ENCODE measurements at places on chromosomes 12 and 14. TPM values are rescaled to one million over a fixed set of nuclear protein-coding genes. Genes with fewer than 3 reads are reported as not detected.
A peak's percentile ranks its signal among the peaks of the same experiment; 100 is the strongest.

Gene CLEC4E
- total RNA-seq: not detected

Gene RAD9B
- total RNA-seq: 0.89 TPM

Gene LMNTD1
- not detected for total RNA-seq

Gene BHLHE41
- not detected for total RNA-seq

Gene RHOJ
- not detected for total RNA-seq

Gene KCNK13
- total RNA-seq: not detected

Gene EXOC3L4
- 0.25 TPM for total RNA-seq

Gene KRT2
- total RNA-seq: 0.82 TPM

Gene MEG3
- 2.3 TPM for total RNA-seq

Gene ERH
- total RNA-seq: 108 TPM

Gene IFNG-AS1
- 2.0 TPM for total RNA-seq

DNA sequence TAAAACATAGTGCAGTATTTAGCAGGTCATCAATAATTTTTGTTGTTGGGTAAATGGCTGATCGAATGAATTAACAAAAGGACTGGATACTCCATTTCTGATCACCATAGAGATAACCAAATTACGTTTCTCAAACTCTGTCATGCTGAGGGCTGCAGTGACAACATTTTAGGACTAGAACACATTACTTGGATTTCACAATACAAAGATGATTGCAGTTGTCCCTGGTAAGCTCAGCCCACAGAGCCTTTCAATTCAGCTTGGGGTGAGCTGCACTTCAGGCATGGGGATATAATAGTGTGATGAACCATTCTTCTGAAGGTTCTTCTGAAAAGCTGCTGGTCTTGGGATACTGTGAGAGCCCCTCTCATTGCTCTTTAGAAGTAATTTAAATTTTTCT is 74.3 kb downstream of the FAR2 start:
- no peak for DNase-seq

- no peak for DNase-seq
Observed at GRCh38 chr14:58812050-58812910, 174.5 kb downstream of the DACT1 start.

GRCh38 chr14:106315436-106315835 is 789.1 kb downstream of the TMEM121 start:
- DNase-seq: no peak

GRCh38 chr14:32694795-32695449 is 243.8 kb upstream of the NPAS3 start:
- DNase-seq: no peak

GRCh38 chr12:131093971-131094830 is 140.5 kb downstream of the ADGRD1 start:
- DNase-seq: no peak

DNA sequence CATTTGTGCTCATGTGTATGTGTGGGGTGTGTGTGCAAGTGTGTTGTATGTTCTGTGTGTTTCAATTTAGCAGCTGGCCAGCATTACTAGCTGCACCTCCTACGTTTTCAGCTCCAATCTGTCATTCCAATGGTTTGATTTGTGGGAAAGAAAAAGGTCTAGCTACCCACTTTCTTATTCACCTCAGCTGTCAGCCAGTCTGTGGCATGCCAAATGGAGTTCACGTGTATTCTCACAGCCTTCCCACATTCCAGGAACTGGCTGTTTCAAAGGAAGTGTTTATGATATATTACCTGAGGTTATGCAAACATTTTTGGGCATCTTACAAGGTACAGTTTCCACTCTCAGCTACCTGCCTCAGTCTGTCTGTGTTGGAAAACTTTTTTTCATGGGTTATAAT is 220.2 kb upstream of the CPNE8 start:
- DNase-seq: no peak

GRCh38 chr12:92520511-92520910 is 182.3 kb upstream of the PLEKHG7 start:
- DNase-seq: no peak

- no peak for DNase-seq
Observed at GRCh38 chr12:32877601-32878459, 18.7 kb downstream of the PKP2 start.

DNA sequence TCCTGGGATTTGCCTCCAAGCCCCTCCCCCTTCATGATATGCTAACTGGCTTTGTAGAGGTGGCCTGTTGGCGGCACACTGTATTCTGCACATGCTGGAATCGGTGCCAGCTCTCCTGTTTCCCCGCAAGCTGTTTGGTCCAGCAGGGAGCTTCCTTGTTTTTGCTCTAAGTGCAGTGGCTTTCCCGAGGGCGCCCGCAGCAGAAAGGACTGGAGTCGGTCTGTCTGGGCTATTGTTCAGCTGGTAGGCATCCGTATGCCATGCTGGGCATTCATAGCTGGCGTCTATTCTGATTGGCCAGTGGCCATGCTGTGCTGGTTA is 88.9 kb upstream of the MED13L start:
- no peak for DNase-seq

DNA sequence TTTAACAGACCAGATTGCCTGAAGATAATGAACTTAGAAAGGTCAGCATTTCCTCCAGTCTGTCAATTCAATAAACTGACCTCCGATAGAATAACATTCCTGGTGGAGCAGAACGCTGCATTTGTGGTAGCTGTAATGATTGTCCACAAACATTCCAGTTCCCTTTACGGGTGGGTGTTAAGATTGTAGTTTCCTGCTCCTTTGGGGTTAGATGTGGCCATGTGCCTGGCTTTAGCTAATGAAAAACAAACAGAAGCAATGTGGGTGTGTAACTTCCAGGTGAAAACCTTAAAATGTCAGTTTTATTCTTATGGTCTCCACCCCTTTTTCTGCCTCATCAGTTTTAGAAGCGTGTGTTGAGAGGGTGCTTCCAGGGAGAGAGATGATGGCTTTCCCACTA is 217.3 kb upstream of the CRY1 start:
- DNase-seq: no peak

DNA sequence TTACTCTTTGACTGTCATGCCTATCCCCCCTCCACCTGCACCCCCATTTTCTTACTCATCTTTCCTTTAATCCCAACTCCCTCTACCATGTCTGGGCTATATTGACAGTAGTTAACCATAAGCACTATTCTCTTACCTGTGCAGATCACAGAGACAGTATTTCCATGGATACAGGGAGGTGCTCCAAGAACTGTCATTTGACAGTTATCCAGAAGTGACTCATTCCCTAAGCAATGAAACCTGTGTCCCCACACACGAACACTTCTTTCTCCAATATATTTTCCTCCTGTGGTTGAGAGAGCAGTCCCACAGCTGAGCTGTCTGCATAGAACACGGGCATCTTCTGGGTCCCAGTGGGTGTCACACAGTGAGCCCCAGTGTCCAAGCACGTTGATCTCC is 68.8 kb downstream of the CD163L1 start:
- DNase-seq: no peak

- DNase-seq: peak; percentile 73
Observed at GRCh38 chr12:8032242-8033152, at the start of gene FOXJ2. Gene FOXJ2, plus strand, starts transcription at chr12:8032716. Its CDS starts 7,117 bp downstream, at chr12:8039833.

DNA sequence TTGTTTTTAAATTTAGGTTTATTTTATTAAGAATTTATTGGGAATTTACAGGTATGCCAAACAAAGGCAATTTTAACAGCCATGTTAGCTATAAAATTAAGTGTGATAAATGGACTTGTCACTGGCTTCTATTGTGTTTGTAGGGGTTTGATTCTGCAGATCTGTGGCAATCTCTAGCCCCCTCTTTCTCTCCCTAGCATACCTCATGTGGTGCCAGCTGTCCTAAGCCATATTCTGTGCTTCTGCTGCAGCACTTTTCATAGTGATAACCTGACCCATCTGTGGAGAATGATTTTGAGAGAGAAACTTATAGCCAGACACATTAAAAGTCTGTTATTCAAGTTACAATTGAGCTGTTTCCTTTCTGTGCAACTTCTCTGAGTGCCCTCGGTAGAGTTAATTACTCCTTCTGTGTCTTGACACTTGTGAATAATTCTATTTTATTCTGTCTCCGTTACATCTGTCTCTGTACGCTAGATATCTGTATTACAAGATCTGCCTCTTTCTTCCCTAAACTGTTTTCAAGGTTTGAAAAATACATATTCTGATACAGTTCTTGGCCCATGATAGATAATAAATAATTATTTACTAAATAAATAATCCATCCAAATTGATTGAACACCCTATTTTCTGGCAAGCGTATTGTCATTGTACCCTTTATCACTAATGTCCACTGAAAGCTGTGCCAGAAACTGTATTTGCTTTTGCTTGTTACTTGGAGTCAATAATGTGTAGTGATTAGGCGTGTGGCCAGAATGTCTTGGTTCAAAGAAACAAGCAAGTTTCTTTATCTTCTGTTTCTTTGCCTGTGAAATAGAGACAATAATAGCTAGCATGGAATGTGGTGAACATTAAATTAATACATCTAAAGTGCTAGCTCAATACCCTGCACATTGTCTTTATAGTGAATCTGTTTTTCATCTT is 40.0 kb downstream of the FRS2 start:
- no peak for DNase-seq

DNA sequence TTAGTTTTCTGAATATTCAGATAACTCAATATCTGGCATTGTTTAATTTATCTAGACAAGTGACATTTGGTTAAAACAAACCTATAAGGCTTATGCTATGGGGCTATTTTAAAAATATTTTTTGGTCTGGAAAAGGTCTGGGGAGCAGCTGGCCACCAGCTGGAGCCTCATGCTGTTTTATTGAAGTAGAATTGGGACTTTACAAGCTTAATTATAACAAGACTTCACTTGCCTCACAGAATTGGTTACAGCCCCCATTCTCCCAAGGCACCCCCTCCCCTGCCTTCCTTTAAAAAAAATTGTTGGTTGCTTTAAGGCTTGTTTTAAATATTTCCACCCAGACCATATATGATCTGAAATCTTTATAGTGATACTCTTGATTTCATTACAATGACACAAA is 453.9 kb downstream of the ADAMTS20 start:
- DNase-seq: no peak

GRCh38 chr12:119989361-119989730 is 310 bp downstream of the BICDL1 start:
- no peak for DNase-seq

DNA sequence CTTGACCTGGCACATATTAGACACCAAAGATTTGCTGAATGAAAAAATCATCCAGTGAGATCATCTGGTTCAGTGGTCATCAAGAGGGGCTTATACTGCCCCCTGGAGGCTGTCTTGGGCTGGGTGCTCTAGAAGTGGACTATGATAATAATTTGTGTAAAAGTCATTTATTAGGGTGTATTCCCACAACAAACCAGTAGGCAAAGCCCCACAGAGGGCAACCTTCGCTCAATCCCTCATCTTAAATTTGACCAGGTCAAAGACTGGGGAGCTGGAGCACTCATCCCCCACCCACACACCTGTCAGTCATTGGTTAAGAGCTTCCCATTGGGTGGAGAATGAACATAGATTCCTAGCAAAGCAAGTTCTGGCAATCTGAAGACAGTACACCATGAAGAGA is 20.0 kb upstream of the FICD start:
- no peak for DNase-seq

DNA sequence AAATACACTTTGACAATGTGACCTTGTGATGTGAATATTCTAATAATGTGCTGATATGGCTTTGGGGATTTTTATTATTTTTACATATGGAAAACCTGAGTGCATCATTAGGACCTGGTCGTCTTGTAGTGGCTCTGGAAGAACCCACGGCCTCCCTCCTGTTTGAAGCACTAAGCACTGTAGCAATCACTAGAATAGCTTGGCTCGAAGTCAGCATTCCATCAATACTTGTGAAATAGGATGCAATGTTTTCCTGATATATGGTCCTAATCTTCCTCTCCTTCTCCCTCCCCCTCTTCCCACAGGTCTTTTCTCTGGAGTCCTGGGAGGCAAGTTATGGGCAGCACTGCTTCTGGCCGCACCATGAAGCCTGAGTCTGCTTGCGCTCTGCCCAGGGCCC is 71.9 kb downstream of the NRXN3 start:
- no peak for DNase-seq

- DNase-seq: peak; percentile 79
Observed at GRCh38 chr12:52006726-52007157, at the start of gene TAMALIN. Gene TAMALIN, plus strand, starts transcription at chr12:52006946. Its CDS starts 74 bp downstream, at chr12:52007020.

DNA sequence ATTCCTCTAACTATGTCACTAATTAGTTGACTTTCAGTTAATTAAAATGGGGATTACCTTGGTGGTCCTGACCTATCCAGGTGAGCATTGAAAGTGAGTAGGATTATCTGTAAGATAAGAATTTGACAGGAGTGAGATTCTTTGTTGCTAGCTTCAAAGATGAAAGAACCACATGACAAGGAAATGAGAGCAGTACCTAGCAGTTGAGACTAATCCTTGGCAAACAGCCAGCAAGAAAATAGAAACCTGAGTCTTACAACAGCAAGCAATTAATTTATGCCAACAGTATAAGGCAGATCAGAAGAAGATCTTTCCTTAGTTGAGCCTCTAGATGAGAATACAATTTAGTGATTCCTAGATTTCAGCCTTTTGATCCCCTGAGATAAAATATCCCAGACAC is 1058.4 kb downstream of the LRFN5 start:
- DNase-seq: no peak

DNA sequence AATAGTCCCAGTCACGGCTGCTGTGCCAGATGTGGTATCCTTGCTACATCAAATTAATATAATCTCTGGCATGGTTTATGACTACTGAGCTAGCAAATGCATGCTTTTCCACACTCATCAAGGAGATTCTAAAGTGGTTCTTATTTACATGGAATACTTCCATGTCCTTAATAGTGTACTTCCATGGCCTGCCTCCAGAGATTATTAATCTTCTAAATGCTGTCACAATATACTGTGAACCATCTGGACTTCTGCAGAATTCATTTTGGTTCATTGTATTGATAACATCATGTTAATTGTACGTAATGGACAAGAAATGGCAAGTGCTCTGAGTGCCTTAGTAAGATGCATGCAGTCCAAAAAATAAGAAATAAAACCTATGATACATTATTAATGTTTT is 230.8 kb downstream of the NUAK1 start:
- no peak for DNase-seq

- no peak for DNase-seq
Observed at GRCh38 chr12:98788396-98788795, 143.3 kb downstream of the APAF1 start.

DNA sequence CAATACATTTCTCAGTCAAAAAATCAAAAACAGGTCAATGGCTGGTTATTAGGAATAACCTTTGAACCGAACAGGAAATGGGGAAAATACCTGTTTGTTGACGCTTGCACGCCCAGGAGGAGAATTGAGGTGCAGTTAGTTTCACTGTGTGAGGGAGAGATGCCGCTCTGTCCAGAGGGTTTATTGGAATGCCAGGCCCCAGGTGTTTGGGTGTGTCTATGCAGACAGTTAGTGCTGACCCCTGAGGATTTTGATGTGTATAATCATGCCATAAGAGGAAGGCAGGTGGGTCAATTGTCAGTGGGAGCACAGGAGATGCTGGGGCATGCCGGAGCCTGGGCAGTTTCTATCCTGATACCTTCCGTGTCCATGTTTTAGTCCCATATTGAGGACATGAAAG is 100.8 kb upstream of the DIO3 start:
- no peak for DNase-seq

- no peak for DNase-seq
Observed at GRCh38 chr14:65261425-65261920, 151.1 kb upstream of the FUT8 start.

All from T-cell (primary cell).